ENCODE measurements at places on chromosomes 6 and 20.

DNA sequence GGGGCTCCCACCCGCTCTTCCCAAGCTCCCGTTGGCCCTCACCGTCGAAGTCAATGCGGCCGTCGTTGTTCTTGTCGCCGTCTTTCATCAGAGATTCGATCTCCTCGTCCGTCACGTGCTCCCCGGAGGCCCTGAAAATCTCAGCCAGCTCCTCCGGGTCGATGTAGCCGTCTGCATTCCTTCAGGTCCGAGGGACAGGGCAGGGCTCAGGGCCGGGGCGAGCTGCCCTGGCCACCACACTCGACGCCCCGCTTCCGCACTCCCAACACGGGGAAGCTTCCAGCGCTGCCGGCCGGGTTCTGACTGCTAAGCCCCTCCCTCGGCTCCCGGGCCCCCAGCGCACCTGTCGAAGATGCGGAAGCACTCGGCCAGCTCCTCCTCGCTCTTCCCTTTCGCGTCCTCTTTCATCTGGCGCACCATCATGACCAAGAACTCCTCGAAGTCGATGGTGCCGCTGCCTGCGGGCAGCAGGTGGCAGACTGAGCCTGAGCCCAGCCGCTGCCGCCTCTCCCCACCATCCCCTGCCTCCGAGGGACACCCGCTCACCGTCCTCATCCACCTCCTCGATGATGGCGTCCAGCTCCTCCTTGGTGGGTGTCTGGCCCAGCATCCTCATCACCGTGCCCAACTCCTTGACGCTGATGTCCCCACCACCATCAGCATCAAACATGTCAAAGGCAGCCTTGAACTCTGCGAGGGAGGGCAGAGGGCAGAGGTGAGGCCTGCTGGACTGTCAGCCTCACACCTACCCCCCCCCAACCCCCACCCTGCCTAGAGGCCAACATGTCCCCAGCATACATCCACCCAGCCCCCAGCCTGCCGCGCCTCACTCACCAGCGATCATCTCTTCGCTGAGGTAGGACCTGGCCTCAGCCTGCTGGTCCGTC is 2.9 kb downstream of the TNNC2 start:
- DNase-seq, result no peak

DNA sequence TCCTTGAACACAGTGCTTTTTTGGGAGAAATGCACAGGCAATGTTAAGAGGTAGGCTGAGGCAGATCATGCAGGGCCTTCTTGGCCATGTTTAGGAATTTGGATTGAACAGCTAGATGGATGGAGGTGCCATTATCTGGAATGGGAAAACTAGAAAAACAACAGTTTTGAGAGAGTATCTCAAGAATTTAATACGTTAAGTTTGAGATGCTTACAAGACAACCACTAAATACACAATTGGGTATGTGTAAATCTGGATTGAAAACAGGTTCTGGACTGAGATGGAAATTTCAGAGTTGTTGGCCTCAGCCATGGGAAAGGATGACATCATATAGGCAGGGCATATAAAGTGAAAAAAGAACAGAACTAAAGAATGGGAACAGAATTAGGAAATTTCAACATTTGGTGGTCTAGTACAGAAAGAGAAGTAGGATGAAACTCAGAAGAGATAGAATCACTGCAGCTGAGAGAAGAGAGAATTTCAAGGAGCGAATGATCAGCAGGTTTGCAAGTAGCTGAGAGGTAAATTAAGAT is 37.1 kb downstream of the NCOA7 start:
- DNase-seq, result peak; percentile 24

DNA sequence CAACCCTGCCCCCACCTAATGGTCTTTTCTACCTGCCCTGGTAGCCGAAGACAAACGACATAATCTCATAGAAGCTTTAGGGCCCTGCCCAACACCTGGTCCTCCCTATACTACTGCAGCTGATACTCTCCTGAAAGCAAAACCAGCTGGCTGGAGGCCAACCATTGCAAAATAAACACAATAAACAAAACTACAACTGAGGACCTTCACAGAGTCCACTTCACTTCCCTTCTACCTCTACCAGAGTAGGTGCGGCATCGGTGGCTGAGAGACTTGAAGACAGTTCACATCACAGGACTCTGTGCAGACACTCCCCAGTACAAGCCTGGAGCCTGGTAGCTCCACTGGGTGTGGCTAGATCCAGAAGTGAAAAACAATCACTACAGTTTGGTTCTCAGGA is 476.2 kb downstream of the MMUT start:
- DNase-seq, result no peak

DNA sequence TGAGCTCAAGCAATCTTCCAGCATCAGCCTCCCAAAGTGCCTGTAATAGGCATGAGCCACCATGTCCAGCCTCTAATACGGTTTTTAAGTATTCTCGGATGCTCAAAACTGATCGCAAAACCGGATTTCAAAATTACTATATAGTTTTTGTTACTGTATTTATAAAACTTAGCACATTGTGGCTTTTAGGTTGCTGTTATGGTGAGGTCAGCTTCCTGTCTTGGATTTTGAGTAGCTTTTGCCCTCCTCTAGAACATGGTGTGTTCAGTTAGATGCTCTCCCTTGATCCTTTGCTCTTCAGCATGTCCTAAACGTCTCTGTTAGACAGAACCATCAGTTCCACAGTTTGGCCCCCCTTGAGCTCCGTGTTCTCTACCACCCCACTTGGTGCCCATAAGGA is 96.2 kb downstream of the RPP40 start:
- DNase-seq, result no peak

All from AML-193 (cell line).